ENCODE measurements at places on chromosomes 11 and 22.

DNA sequence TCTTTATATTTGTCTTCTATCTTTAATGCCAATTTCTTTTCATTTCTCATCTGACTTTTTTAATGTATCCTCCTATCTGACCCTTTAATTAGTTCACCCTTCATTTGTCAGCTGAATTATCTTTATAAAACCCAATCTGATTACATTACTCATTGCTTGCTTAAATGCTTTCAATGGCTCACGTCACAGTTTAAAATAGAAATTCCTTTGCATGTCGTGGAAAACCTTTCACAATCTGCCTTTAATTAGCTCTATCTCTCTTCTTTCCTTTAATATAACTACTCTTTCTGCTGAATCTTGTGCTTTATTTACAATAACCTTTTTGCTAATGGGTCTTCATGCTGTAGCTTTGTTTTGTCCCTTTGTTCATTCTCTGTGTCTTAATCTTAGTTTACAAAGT is 125.7 kb downstream of the DYNC2H1 start:
- ATAC-seq, result no peak

GRCh38 chr11:69011624-69012091 is 1.4 kb downstream of the MRGPRF start:
- no peak for ATAC-seq

GRCh38 chr22:47102648-47103047 is 340.2 kb downstream of the TBC1D22A start:
- no peak for ATAC-seq

DNA sequence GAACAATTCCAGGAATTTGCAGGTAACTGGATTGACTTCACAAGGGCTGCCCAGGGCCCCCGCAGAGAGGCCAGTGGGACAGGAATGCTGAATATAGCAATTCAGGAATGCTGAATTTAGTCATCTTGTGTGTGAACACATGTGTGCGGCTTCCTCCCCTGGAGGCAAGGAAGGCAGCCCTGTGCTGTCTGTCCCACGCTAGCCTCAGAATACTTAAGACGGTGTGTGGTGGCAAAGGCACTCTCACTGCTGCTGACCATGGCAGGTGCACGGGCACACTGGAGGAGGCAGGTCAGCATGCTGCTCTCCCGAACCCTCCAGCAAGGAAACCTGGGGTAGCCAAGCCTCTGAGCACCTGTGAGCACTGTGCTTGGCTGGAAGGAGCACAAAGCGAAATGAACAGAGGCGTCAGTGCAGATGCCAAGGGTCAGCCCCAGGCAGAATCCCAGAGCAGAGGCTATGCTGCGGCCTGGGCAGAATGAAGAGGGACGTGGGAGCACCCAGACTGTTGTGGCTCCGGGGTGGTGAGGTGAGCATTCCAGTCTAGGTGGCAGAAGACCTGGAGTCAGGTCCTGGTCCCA is 2.7 kb downstream of the GNAZ start:
- ATAC-seq, result no peak

DNA sequence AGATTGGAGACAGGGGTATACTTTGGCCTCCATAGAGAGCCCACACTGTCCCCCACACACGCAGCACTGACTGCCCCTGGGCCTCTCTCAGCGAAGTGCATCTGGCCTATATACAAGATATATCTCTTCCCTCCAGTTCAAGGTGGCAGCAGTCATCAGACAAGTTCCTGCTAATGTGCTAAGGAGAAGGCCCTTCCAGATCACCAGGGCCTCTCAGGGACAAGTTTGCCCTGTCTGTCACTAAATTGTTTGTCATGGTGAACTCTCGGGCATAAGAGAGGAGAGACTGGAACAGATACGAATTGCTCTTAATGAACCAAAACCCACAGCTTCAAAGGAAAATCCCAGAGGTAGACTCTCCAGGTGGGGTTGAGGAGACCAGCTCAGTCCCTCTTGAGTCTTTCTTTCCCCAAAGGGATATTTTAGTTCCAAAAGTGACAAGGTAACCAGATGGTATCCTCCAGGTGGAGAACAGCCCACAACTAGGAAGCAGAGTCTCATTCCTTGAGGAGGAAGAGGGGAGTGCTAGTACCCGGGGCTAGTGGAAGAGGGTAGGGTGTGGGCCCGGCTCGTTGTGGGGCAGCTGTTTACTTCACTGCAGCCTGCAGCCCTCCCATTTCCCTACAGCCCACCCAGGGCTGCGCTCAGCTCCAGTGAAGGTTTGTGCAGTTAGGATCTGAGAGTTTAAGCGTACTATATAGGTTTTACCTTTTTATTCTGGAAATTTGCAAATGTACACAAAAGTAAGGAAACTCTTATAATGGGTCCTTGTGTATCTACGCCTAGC is 2.2 kb upstream of the SLC35C1 start:
- no peak for ATAC-seq

DNA sequence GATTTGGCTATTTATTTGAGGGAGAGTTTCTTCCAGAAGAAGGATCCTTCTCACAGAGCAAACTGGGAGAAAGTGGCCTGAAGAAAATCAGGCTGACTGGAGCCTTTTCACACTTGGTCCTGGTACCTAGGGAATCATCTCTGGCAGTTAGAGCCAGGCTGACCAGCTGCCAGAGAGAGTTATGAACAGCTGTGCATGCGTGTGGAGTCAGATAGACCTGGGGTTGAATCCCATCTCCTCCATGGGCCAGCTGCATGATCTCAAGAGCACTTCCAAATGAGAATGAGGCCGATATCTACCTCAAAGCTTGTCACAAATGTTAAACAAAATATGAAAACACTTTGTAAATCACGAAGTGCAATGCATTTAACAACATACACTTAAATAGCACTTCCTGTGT is 390.0 kb downstream of the TENM4 start:
- ATAC-seq, result no peak

DNA sequence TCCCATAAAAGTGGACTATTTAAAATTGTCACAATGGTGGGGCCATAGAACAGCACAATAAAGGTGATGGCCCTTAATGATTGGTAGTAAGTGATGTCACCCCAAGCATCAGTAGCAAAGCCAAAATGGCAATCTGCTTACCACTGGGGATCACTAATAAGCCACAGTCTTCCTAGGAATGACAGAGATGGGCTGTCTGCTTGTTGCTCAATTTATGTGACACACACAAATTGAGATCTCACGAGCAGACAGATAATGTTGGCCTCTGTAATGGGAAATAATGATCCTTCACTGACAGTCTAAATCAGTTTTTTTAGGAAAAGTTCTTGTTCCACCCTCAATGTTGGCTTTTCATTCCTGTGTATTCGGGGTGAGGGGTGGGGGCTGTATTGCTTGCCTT is 515.1 kb downstream of the BRD1 start:
- ATAC-seq, result no peak

GRCh38 chr22:29359469-29359868 is 28.9 kb downstream of the AP1B1 start:
- ATAC-seq, result no peak

DNA sequence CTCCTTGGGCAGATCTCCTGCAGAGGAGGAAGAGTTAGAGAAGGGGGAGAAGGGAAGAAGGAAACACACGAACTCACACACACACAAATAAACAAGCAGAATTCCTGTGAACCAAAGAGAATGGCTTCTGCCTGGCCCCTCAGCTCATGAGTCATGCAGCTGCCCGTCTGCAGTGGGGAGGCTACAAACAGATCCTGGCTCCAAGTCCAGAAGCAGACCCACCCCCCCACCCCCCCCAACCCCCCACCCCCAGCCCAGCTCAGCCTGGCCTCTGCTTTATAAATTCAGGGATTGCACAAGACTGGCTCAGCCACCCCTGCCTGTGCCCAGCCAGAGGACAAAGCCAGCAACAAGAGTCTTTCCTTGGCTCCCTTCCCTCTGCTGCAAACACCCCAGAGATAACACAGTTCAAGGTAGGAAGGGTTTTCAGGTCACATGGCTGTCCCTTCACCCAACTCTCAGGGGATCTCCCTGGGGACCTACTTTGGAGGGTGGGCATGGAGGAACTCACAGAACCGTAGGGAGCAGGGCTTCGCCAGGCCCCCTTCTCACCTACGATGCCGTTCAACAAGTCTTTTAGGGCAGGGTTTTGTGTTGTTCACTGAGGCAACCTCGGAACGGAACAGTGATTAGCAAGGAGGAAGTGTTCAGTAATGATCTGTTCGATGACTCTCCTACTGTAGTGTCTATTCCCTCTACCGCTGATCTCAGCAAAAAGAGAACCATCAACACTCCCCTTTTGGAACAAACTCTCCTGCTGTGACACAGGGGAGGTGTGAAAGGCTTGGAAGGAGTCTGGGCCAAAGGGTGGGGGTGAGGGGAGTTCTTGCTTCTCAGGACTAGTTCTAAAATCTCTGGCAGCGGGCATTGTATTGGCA is 35.5 kb downstream of the RPL27A start:
- ATAC-seq, result peak; percentile 87

DNA sequence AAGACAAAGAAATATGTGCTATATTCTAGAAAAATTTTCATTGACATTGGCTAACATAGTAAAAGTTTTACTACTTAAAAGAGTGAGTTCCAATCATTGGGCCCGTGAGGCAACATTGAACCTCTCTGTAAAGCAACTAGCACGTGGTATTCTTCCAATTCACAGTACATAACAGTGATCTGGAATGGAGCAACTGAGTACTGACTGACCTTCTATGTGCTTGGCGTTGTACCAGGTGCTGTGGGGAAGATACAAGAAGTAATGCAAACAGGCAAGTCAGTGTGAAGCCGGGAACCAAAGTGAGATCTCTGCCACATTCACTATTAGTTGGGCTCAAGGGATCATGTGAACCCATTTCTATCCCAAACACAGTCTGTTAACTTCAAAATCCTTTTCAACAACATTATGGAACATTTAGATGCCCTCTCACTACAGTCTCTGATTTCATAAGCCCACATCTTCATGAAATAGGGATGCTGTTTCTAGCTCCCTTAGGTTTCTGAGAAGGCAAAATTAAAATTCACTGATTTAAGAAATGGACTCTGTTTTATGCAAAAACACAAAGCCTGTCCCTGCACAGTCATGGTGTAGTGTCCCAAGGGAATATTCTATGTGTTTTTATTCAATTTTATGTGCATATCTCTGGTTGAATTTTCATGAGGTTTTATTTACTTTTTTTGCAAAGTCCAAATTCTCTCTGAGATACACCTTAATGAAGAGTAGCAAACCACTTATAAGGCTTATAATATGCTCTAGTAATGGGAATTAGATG is 61.8 kb upstream of the NCAM1 start:
- no peak for ATAC-seq

DNA sequence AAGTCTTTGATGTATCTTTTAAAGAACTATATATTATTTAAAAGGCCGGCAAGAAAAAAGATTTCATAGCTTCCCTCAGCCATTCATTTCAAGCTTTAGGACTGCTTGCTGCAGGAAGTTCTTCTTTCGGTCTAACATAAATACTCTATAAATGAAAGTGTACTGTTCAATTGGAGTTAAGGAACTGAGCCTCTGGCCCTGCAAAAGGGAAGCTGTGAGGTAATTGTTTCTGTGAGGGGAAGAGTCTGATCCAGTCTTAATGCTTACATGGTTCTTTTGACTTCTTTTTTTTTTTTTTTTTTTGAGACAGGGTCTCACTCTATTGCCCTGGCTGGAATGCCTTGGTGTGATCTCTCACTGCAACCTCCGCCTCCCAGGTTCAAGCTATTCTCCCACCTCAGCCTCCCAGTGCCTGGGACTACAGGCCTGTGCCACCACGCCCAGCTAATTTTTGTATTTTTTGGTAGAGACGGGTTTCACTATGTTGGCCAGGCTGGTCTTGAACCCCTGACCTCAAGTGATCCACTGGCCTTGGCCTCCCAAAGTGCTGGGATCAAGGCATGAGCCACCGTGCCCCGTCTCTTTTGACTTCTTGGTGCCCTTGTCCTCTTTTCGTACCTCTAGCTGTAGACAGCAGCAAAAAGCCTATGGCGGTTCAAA is 4.7 kb upstream of the TRIM29 start:
- ATAC-seq, result no peak

GRCh38 chr11:14255238-14255534 is 103.8 kb downstream of the RRAS2 start:
- ATAC-seq, result no peak

DNA sequence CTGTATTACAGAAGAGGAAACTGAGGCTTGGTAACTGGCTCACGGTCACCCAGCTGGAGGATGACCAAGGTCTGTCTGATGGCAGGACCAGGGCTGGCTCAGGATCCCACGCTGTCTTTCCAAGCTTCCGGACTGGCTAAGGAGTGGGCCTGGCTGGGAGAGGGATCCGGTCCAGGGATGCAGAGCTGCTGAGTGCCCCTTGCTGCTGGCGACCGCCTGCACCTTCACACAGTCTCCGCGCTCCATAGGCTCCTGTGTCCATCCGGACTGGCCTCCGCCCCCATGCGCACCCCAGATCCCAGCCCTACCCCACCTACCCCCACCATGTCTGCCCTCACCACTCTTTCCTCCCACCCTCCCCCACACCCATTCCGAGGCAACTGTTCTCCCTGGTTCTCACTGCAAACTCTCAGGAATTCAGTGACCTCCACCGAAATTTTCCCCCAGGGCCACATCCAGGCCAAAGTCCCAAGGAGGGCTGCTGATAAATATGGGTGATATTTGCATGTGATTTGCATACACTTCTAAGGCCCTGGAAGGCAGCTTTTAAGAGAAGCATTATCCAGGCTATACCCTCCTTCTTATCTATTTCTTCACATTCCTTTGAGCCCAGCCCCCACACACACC is 48.5 kb upstream of the SLC35C1 start:
- ATAC-seq, result no peak

DNA sequence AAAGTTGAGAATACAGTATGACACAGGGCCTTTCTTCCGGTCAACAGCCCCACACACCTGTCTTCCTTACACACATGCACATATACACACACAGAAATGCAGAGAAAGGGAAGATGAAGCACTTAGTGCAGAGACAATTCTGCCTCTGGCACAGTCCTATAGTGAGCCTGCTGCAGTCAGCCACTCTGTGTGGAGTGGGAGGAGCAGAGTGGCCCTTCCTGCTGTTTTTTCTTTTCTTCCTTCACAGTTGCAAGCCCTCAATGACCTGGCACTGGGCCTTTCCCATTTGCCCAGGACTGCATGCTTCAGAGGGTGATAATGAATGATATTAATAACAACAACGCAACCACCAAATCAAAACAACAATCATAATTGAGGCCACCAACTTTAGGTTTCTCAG is 527.0 kb upstream of the B3GAT1 start:
- ATAC-seq, result no peak

- no peak for ATAC-seq
These were observed 148.8 kb downstream of the CRYBB2 start for GRCh38 chr22:25368271-25368670.

GRCh38 chr11:30326906-30327305 is 4.0 kb downstream of the ARL14EP start:
- no peak for ATAC-seq

DNA sequence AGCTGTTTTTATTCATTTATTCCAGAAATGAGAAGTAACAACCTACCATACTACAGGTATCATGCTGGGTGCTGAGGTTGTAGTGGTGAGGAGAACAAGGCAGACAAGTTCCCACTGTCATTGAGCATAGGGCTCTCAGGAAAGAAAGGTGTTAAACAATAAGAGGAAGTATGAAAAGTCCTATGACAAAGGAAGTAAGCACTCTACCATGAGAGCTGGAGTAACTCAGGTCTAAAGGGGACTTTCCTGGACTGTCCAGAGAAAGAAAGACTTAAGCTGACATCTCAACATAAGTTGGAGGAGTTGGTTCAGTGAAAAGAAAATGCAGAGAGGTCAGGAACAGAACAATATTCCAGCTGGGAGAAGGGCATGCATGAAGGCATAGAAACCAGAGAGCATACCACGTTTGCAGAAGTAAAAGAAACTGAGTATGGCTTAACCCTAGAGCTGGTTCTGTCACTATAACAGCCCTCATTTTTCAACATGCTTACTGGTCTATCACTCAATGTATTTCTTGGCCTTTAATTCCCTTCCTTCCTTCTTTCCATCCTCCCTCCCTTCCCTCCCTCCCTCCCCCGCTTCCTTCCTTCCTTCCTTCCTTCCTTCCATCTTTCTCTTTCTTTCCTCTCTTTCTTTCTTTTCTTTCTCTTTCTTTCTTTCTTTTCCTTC is 137.8 kb upstream of the BDNF start:
- peak; percentile 39 for ATAC-seq

Data from stimulated activated memory B cell treated with anti-CD40 and anti-IgM and Interleukin-4, amounts not matched to agents 10 μg/mL and 1 μg/mL and 100 μg/mL, for 72 hours (primary cell).